ENCODE measurements at places on chromosomes 3 and 15. TPM values are rescaled to one million over a fixed set of nuclear protein-coding genes. Genes with fewer than 3 reads are reported as not detected.

- no peaks in the 10 kb centered on the region for H3K27me3 ChIP-seq
- H3K4me3 ChIP-seq: no peak overlapping the region
- no peak for DNase-seq
- H3K36me3 ChIP-seq: no peaks in the 10 kb centered on the region
- no peak overlapping the region for H3K27ac ChIP-seq
Measured at GRCh38 chr3:70090322-70090913, 90.9 kb downstream of the SAMMSON start.

- no peak for DNase-seq
- peaks cover 5% of the 10 kb centered on the region for H3K4me1 ChIP-seq
- no peaks in the 10 kb centered on the region for H3K27me3 ChIP-seq
- no peaks in the 10 kb centered on the region for H3K36me3 ChIP-seq
Measured at GRCh38 chr15:23860290-23861245, 173.5 kb upstream of the NDN start.

DNA sequence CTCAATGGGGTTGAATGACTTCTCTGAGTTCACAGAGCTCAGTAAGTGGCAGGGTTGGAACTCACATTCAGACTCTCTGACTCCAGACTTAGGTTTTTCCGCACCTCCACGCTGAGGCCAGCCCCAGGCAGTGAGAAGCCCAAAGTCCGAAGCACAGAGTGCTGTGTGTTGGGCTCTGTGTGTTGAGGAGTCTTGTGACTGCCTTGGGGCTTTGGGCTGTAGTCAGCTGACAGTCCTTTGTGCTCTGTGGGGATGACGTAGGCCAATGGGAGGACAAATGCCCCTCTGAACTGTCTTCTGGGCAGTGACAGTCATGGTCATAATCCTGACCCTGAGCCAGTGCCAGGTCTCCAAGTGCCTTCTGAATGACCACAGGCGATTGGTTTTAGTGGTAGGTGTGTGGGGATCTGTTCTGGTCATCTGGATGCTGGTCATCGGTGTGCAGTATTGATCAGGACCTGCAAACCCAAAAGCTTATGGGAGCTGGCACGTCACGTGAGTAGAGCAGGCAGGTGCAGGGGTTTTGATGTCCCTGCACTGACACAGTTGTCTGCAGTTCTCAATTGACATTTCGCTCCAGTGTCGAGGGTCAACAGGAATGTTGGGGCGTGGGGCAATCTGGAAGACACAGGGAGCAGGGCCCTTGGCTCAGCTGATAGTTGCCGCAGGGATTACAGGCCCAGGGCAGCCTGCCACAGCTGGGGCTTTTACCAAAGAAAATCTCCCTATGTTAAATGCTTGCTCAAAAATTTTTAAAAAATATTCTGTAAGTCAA lies 45.3 kb downstream of the CAPN3 start:
- no peak overlapping the region for H3K27ac ChIP-seq
- H3K4me3 ChIP-seq: no peak overlapping the region
- H3K36me3 ChIP-seq: no peaks in the 10 kb centered on the region
- H3K27me3 ChIP-seq: no peaks in the 10 kb centered on the region

- DNase-seq: no peak
- H3K27me3 ChIP-seq: no peaks in the 10 kb centered on the region
- H3K4me1 ChIP-seq: no peaks in the 10 kb centered on the region
- H3K27ac ChIP-seq: no peak overlapping the region
Measured at GRCh38 chr3:18864933-18865731, 283.2 kb upstream of the KCNH8 start.

GRCh38 chr15:93382200-93382820 lies 293.3 kb upstream of the RGMA start:
- no peak overlapping the region for H3K4me3 ChIP-seq
- H3K27me3 ChIP-seq: no peaks in the 10 kb centered on the region
- no peaks in the 10 kb centered on the region for H3K36me3 ChIP-seq
- H3K4me1 ChIP-seq: no peaks in the 10 kb centered on the region
- H3K27ac ChIP-seq: no peak overlapping the region

DNA sequence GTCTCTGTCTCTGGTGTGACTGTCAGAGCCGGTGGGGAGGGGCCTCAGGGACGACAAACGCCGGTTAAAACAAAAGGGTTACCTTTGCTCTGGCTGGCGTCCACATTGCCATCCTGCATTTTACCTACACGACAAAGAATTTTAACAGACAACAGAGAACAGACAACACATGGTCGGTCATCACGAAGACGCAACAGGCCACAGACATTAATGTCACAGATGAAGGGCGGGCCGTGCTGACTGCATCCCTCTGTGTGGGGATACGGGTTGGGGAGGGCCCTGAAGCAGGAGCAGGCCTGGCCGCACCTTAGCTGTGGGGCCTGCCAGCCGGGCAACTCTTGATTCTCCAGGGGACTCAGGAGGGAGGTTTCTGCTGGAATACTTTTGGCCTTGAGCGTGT lies 58.2 kb upstream of the SEC13 start:
- H3K4me1 ChIP-seq: no peaks in the 10 kb centered on the region
- no peak for DNase-seq
- H3K36me3 ChIP-seq: no peaks in the 10 kb centered on the region
- H3K27me3 ChIP-seq: peaks cover 12% of the 10 kb centered on the region
- no peak overlapping the region for H3K4me3 ChIP-seq
- H3K27ac ChIP-seq: no peak overlapping the region

GRCh38 chr15:68729789-68730411 lies 90.8 kb downstream of the ANP32A start:
- DNase-seq: no peak
- H3K27me3 ChIP-seq: peaks cover 34% of the 10 kb centered on the region
- no peaks in the 10 kb centered on the region for H3K36me3 ChIP-seq
- no peak overlapping the region for H3K27ac ChIP-seq
- H3K4me3 ChIP-seq: no peak overlapping the region

DNA sequence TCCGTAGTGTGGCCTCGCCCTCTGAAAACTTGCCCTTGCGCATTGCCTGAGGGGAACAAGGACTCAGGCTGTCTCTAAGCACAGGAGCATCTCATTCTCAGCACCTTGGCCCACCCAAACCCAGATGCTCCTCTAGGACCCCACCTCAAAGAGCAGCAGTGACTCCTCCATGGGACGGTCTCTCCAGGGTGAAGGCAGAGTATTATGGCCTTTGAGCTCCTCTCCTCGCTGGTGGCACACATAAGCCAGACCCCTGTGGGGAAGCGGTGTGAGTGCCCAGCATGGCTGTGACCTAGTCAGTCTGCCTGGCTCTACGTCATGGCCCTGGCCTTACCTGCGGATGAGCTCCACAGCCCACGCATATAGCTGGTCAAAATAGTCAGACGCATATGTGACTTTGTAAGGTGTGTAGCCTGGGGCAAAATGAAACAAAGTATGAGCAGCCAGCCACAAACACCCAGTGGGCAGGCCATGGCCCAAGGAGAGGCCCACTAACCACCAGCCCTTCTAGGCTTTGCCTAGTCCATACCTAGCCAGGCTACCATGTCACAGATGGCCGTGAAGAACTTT lies 4.4 kb downstream of the QARS1 start:
- H3K4me3 ChIP-seq: no peak overlapping the region
- H3K27me3 ChIP-seq: no peaks in the 10 kb centered on the region
- no peak for DNase-seq
- peaks cover 29% of the 10 kb centered on the region for H3K36me3 ChIP-seq
- H3K27ac ChIP-seq: no peak overlapping the region

- no peaks in the 10 kb centered on the region for H3K36me3 ChIP-seq
- no peaks in the 10 kb centered on the region for H3K4me1 ChIP-seq
- no peak within 1 kb of the TSS for H3K27ac ChIP-seq
- DNase-seq: no peak
Measured at GRCh38 chr3:42979044-42979972, at the start of gene GASK1A. Gene GASK1A, plus strand, starts transcription at chr3:42979311. Its CDS starts 332 bp downstream, at chr3:42979643.

- 0 out of 2 replicates have a peak, but pooled peaks cover 12% of the 10 kb centered on the region for H3K4me1 ChIP-seq
- H3K27ac ChIP-seq: no peak overlapping the region
- no peak for DNase-seq
- no peaks in the 10 kb centered on the region for H3K27me3 ChIP-seq
- no peak overlapping the region for H3K4me3 ChIP-seq
Measured at GRCh38 chr15:85120351-85121113, 138.9 kb downstream of the PDE8A start.

DNA sequence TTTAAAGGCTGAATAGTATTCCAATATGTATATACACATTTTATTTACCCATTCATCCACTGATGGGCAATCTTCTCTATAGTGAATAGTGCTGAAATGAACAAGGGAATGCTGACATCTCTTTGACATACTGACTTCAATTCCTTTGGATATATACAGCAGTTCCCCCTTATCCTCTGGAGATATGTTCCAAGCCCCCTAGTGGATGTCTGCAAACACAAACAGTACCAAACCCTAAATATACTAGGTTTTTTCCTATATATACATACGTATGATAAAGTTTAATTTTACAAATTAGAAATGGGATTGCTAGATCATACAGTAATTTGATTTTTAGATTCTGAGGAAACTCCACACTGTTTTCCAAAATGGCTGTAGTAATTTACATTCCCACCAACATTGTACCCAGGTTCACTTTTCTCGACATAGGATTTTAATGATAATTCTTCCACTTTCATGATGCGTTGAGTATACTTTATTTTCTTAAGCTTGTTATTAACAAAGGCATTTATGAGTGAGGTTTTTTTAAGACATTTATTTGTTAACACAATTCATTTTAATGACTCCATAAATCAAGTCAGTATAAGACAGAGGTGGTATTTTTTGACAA lies 38.2 kb downstream of the VPS13C start:
- H3K4me1 ChIP-seq: no peaks in the 10 kb centered on the region
- no peak overlapping the region for H3K4me3 ChIP-seq
- peaks cover 5% of the 10 kb centered on the region for H3K36me3 ChIP-seq
- H3K27ac ChIP-seq: no peak overlapping the region

- no peak overlapping the region for H3K4me3 ChIP-seq
- no peaks in the 10 kb centered on the region for H3K27me3 ChIP-seq
- H3K27ac ChIP-seq: no peak overlapping the region
- H3K4me1 ChIP-seq: no peaks in the 10 kb centered on the region
Measured at GRCh38 chr15:47265686-47266085, 451.6 kb upstream of the SEMA6D start.

GRCh38 chr3:68485051-68485450 lies 447.3 kb downstream of the TAFA4 start:
- no peak for DNase-seq
- H3K27me3 ChIP-seq: no peaks in the 10 kb centered on the region
- no peak overlapping the region for H3K27ac ChIP-seq
- H3K4me3 ChIP-seq: no peak overlapping the region
- H3K4me1 ChIP-seq: no peaks in the 10 kb centered on the region
- no peaks in the 10 kb centered on the region for H3K36me3 ChIP-seq

DNA sequence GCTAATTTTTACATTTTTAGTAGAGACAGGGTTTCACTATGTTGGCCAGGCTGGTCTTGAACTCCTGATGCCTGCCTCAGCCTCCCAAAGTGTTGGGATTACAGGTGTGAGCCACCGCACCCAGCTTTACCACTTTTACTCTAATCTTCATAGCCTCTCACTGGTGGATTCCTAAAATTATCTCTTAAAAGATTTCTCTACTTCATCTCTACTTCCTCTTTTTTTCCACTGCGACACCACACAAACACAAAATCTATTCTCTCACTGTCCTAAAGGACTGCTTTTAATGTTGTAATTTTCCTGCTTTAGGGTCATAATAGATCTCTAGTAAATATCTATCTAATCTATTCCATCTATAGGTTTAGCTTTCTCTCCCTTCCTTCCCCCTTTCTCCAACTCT lies 34.0 kb upstream of the TBL1XR1 start:
- no peak overlapping the region for H3K27ac ChIP-seq
- DNase-seq: no peak
- no peaks in the 10 kb centered on the region for H3K27me3 ChIP-seq
- H3K4me1 ChIP-seq: peaks cover 19% of the 10 kb centered on the region
- no peaks in the 10 kb centered on the region for H3K36me3 ChIP-seq

DNA sequence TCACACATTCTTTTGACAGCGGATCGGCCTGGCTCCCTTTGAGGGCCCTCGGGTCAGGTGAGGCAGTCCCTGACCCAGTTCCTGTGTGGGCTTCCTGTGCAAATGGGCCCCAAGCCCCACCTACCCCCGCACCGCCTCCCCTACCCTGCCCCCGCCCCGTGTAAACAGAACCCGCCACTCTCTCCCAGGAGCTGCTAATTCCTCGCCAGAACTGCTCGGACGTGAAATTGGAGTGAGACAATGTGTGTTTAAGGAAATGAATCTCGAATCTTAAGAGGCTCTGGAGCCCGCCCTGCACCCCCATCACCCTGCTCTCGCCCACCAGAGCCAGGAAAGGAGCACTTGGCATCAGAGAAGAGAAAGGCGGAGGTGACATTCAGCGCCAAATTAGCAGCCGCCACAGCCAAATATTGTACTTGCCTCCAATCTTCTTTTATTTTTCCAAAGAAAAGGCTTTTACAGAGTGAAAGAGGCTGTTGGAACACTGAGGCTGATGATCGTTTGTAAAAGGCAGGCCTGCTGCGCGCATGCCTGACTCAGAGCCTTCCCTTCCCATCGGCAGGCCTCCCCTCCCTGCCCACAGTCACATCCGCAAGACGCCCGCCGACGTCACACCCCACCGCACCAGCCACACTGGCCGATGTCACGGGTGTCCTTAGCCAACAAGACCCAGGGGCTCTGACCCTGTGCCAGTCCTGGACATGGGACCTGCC lies 53.1 kb downstream of the CACNA2D2 start:
- peaks cover 56% of the 10 kb centered on the region for H3K4me1 ChIP-seq
- peak overlapping the region; percentile 29 for H3K4me3 ChIP-seq
- H3K27ac ChIP-seq: no peak overlapping the region
- H3K27me3 ChIP-seq: peaks cover 43% of the 10 kb centered on the region
- DNase-seq: peak; percentile 12

- H3K27me3 ChIP-seq: no peaks in the 10 kb centered on the region
- no peaks in the 10 kb centered on the region for H3K4me1 ChIP-seq
- no peak for DNase-seq
- H3K27ac ChIP-seq: no peak overlapping the region
Measured at GRCh38 chr3:99472385-99472784, 166.0 kb upstream of the COL8A1 start.

DNA sequence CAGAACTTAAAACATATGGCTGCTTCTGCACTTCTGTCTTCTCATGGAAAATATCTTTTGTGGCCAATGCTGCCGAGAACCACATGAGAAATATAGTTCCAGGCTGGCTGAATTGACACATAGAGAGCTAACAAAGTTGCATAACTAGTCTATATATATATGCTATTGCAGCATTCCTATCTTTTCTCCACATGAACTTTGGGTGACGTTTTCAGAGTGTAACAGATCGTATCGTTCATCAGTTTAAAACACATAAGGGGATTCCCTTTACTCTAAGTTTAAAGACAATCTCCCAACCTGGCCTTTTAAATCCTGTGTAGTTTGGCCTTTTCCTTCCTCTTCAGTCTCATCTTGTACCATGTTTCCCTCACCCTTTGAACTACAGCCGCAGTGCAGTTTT lies 394.2 kb upstream of the CBLB start:
- H3K4me3 ChIP-seq: no peak overlapping the region
- no peaks in the 10 kb centered on the region for H3K36me3 ChIP-seq
- H3K27ac ChIP-seq: no peak overlapping the region
- DNase-seq: no peak
- H3K4me1 ChIP-seq: no peaks in the 10 kb centered on the region

DNA sequence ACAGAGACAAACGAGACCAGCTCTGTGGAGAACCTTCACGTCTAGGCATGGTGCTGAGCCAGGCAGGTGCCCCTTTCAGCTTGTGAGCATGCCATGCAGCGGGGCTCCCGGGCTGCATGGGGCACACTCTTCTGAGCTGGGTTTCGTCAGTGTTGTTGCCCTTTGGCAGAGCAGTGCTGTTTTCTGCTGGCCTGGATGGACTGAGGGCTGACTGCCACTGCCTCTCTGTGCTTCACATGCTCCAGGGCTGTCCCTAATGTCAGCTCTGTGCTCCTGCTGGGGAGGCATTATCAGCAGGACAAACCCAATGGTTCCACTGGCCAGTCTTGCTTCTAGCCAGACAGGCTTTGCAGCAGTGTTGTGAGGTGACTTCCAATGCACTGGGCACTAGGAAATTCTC lies 9.5 kb downstream of the GASK1A start:
- no peak for DNase-seq
- no peak overlapping the region for H3K4me3 ChIP-seq
- no peaks in the 10 kb centered on the region for H3K4me1 ChIP-seq
- no peaks in the 10 kb centered on the region for H3K36me3 ChIP-seq

The PRTG gene
- total RNA-seq: 17.1 TPM

The GOLGA8H gene
- 0.49 TPM for total RNA-seq

The BFSP2 gene
- total RNA-seq: not detected

The MGLL gene
- not detected for total RNA-seq

Measured in HepG2 (cell line).